ENCODE measurements at places on chromosomes 5 and 9.

DNA sequence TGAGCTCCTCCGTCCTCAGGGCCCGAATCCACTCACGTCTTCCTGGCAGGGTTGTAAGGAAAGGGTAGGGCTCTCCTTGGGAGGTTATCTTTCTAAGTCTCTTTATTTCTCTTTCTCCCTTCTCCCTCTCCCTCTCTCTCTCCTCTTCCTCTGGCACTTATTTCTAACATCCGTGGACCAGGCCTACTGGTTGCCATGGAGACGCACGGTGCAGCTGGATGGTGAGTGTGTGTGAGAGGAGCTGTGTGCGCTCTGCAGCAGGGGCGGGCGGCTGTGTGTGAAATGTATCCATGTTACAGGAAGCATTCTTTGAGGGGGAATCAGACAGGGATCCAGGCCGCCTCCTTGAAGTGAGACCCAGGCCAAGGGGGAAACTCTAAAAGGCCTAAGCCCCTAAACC, 32.2 kb downstream of the PCDH1 start:
- peak; percentile 49 for DNase-seq

GRCh38 chr9:131813116-131813515, 73.2 kb upstream of the RAPGEF1 start:
- peak; percentile 71 for DNase-seq

DNA sequence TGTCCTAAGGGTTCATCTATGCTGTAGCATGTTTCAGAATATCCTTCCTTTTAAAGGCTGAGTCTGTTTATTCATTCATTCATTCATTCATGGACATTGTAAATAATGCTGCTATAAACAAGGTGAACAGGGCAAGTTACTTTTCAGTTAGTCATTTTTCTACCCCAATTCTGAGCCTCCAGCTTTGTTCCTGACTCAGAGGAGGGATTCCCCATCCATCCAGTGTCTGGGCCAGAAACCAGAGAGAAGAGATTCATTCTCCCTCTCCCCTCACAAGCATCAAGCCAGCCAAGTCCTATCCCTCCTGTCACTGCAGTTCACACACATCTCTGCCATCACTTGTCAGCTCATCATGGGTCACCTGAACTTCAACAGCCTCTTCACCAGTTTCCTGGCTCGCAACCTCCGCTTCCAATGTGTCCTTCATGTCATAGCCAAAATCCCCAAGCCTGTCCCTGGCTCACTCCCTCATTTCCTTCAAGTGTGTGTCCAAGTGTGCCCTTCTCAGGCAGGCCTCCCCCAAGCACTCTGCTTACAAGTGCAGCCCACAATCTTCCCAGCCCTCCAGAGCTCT, 203.0 kb downstream of the TTLL11 start:
- DNase-seq: peak; percentile 62

DNA sequence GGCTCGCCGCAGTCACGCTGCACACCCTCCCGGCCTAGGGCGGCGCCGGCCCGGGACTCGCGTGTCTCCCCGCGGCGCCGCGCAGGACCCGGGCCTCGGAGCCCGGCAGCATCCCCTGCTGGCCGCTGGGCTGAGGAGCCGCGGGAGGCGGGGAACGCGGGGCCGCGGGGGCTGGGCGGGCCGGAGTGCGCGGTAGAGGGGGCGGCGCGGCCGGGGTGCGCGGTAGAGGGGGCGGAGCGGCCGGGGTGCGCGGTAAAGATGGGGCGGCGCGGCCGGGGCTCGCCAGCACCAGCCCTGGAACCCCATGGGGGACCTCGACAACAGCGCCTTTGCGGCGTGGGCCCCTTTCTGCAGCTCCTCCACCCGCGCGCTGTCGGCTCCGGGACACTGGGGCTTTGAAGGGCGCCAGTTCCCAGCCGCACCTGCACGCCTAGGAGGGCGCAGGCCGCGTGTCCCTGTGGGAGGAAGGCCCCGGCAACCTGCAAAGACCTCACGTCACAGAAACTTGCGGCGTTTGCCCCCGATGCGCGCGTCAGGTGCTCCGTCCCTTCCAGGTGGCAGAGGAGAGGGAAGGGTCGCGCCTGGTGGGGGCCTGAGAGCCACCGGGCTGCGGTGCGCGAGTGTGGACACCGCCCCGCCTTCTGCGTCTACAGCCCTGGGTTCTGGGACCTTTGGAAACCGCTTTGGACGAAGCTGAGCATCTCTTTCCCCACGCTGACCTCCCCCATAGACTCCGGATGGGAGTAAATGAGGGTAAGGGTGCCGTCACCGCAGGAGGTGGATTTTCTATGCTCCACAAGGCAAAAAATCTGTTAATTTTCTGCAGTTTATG, 49.6 kb downstream of the NSUN2 start:
- no peak for DNase-seq

GRCh38 chr5:16095612-16096011, 84.0 kb downstream of the MARCHF11 start:
- DNase-seq: no peak

DNA sequence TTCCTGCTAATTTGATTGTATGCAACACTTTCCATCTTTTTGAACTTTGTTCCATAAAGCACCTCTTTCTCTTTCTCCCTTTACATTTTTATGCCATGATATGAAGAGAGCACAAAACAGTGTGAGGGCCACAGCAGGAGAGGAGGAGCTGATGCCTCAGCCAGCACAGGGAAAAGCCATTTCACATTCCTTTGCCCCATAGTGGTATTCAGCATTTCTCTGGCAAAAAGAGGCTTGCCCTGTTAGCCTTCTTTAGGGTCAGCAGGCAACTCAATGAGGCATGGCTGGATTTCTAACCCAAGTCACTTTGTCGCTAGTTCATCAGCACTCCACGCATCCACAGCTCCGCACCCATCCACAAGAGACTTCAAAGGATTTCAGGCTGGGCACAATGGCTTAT, 23.1 kb upstream of the TRPC7 start:
- no peak for DNase-seq

- DNase-seq: no peak
Observed at GRCh38 chr5:120512791-120513650, 48.9 kb downstream of the PRR16 start.

DNA sequence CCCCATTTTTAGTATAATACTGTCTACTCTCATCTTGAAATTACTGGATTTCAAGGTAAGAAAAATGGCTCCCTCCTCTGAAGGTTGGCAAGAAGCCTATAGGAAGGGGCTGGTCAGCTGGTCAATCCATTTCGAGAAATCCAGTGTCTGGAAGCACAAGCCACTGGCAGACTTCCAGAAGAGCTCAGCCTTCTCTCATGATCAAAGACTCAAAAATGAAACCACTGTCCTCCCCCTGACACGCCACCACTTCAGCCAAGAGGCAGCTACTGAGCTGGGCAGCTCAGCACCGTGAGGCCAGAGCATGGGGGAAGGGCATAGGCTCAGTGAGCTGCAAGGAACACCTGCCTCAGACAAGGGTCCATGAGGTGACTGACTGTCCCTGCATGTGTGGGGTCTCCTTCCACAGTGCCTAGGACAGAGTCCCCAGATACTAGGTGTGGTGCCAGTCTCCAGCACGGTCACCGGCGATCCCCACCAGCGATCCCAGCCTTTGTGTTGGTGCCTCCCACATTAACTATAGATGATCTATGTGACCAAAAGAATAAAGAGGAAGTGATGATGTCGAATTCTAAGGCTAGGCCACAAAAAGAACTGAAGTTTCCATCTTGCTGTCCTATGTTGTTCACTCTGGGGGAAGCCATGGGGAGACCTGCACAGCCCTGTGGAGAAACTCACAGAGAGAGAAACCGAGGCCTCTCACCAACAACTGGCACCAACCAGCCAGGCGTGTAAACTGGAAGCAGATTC, 100.1 kb upstream of the LRRTM2 start:
- DNase-seq: peak; percentile 88

GRCh38 chr5:160956051-160956450, 104.0 kb upstream of the ATP10B start:
- DNase-seq: no peak

- DNase-seq: no peak
Observed at GRCh38 chr9:128860937-128861336, 20.8 kb downstream of the KYAT1 start.

DNA sequence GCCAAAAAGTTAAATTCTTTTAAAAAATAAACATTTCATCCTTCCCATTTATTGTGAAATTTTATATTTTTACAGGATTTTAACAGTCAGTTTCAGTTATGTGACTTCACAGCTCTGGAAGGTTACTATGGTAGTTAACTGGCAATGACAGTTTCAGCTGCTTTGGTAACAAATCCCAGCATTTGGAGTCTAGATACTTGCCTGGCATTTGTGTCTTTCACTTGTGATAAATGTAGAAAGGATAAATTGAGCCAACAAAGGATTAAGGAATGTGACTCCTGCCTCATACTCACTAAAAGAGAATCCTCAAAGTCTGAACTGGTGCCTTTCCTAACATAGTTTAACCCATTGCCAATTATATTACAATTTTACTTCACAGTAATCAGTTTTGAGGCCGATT, 315.5 kb downstream of the FER start:
- peak; percentile 23 for DNase-seq

DNA sequence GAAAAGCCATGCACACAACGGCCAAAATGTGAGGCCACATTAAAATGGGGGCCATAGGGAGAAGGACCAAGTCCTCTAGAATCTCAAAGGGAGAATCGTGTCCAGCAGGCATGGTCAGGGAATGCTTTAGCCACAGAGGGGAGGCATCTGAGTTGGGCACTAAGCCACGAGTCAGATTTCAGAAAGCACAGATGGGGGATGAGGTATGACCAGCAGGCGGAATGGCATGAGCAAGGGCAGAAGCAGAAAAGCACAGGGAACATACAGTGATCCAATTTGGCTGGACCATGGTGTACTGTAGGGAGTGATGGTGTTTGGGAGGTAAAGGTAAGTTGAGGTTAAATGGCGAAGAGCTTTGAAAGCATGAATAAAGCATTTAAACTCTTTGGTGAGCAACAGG, 214.6 kb downstream of the TLE1 start:
- DNase-seq: no peak

DNA sequence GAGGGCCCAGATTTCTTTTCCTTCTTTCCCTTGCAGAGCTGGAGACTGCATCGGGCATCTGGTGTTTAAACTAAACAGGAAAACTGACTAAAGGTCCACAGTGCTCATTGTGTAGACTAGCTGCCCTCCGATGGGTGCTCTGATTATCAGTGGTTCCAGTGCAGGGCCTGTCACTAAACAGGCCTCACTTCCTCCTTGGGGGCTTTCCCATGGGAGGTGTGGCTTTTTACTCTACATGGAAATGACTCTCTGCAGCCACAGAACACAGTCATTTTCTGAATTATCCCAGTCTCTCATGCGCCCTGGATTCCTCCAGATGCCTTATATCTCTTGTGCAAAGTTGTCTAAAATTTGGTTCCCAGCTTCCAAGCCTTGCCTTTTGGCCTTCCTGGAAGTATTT, 199.2 kb downstream of the TRIO start:
- DNase-seq: peak; percentile 34

- DNase-seq: peak; percentile 84
Observed at GRCh38 chr5:91126448-91126847, 256.7 kb downstream of the ARRDC3 start.

GRCh38 chr9:131982671-131983239, 96.9 kb downstream of the MED27 start:
- peak; percentile 75 for DNase-seq

DNA sequence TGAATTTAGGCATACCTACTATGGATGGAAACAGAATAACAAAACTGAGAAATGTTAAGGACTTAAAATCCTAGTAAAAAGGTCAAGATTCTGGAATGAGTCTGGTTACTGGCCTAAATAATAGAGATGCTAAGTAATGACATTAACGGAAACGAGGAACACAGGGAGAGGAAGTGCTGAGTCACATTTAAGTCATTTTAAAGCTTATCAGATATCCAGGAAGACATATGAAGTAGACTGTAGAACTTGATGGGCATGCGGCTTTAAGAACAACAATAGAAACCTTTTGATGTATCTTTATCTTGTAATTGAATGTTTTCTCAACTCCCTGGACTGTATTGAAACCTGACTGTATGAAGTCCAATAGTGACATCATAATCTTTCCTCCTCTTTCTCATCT, 1251.4 kb upstream of the CDH6 start:
- DNase-seq: no peak

- peak; percentile 69 for DNase-seq
Observed at GRCh38 chr5:169258372-169259000, 42.5 kb downstream of the SLIT3 start.

GRCh38 chr5:174165406-174165805, 119.9 kb downstream of the NSG2 start:
- DNase-seq: no peak

- no peak for DNase-seq
Observed at GRCh38 chr9:85521371-85522197, 220.2 kb downstream of the AGTPBP1 start.

DNA sequence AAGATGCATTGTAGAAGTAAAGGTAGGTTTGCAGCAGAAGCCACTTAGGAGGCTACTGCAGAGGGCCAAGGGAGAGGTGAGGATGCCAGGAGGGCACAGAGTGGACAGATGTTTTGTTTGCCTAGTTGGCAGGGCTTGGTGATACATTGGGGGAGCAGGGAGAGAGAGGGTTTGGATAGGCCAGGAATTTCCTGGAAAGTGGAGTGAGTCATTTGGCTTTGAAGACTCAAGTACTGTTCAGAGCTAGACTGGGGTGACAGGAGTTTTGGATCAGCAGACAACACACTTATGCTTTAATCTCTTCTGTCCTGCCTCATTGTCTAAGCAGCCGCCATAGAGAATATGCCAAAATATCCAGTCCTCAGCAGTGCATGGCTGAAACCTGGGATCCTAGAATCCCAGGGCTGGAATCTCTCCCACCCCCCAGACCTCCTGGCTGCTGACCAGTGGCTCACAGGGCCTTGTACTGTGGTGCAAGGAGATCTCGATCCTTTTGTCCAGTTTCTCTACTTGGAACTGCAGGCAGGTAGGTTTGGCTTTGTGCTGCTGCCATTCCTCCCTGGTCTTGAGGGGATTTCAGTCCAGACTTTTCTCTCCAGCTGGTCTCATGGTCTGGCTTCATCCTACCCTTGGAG, 11.0 kb downstream of the TMEM268 start:
- DNase-seq: peak; percentile 87

- no peak for DNase-seq
Observed at GRCh38 chr5:127370631-127371030, 80.0 kb downstream of the MEGF10 start.

DNA sequence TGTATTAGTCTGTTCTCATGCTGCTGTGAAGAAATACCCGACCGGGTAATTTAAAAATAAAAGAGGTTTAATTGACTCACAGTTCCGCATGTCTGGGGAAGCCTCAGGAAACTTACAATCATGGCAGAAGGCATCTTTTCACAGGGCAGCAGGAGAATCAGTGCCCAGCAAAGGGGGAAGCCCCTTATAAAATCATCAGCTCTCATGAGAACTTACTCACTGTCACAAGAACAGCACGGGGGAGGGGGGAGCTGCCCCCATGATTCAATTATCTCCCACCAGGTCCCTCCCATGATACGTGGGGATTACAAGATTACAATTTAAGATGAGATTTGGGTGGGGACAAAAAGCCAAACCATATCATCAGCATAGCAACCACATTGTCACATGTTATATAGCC, 102.5 kb downstream of the GPBP1 start:
- no peak for DNase-seq

- DNase-seq: peak; percentile 69
Observed at GRCh38 chr5:154901276-154901675, 36.7 kb downstream of the GEMIN5 start.
